ENCODE measurements at places on chromosomes 12 and 14.

GRCh38 chr14:99758121-99758821 is 34.9 kb upstream of the EML1 start:
- no peak for DNase-seq

DNA sequence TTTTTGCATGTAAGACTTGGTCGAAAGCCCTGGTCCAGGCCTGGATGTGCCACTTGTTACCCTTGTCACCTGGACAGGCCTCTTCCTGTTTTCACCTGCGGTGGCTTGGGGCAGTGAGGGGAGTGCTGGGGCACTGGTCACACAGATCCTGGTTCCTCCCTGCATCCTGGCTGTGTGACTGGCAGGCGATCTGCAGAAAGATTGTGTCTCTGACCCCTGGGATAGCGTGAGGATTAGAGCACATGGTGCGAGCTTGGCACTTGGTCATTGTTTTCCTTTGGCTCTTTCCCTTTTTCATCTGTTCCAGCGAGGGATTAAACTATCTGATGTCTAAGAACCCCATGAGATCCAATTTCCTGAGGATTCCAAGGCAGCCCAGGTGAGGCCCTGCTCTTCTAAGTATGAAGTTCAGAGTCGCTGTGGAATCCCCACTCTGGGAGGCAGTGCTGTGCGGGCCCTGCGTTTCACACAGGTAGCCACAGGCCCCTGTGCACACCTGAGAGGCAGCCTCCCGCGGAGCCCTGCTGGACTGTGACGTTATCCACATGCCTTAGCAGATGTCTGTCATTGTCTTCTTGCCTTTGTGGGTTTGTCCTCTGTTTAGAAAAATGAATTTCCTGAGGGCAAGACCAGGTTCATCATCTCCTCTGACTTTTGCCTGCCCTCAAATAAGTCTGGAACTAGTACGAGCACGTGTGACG is 288.4 kb downstream of the CACNA1C start:
- no peak for DNase-seq

GRCh38 chr12:16241346-16241745 is 36.1 kb downstream of the SLC15A5 start:
- DNase-seq: no peak

GRCh38 chr12:129788506-129789084 is 115.2 kb downstream of the TMEM132D start:
- no peak for DNase-seq

- no peak for DNase-seq
Observed at GRCh38 chr14:75273272-75274049, 5.2 kb upstream of the FOS start.

DNA sequence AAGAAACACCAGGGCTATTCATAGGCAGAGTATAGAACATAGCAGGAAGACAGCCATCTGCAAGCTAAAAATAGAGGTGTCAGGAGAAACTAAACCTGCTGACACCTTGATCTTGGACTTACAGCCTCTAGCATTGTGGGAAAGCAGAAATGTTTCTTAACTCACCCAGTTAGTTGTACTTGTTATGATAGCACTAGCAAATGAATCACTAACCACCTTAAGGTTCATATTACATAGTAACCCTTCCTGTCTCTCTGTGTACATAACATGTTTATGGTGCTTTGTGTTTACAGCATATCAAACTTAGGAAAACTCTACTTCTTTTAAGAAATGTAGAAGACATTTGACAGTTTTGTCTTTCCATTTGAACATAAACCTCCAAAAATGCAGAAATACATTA is 1031.3 kb downstream of the FSCB start:
- DNase-seq: no peak

All from HuH-7.5 (cell line).